ENCODE measurements at places on chromosomes 12 and 14.

- DNase-seq: peak; percentile 97
These were observed 114.7 kb downstream of the SLC8A3 start for GRCh38 chr14:70073924-70074566.

GRCh38 chr14:100419856-100420255 is 96.7 kb downstream of the SLC25A47 start:
- no peak for DNase-seq

GRCh38 chr14:60654334-60654821 is 5.1 kb upstream of the SIX1 start:
- no peak for DNase-seq

GRCh38 chr14:24278424-24278823 is 7.0 kb upstream of the RABGGTA start:
- no peak for DNase-seq
